ENCODE measurements at places on chromosomes 12 and 14.

GRCh38 chr12:96571101-96571862 lies 81.9 kb downstream of the CFAP54 start:
- DNase-seq, result no peak

DNA sequence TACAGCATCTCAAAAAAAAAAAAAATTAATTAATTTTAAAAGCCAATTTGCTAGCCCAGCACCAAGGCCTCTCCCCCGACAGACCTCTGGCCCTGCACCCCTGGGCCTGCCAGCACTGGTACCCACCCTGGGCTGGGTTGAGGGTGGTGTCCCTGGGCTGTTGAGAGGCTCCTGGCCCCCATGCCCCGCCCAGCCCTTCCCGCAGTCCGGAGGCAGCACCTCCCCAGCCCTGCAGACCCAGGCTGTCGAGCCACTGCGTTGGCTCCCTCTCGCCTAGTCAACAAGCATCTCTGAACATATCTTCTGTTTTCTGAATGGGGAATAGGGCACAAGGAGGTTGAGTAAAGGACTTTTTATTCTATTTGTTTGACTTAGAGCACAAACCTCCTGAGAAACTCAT lies 87.1 kb downstream of the FBXL14 start:
- DNase-seq, result no peak

- no peak for DNase-seq
These were observed 212.8 kb upstream of the CCDC196 start for GRCh38 chr14:66273261-66273832.

DNA sequence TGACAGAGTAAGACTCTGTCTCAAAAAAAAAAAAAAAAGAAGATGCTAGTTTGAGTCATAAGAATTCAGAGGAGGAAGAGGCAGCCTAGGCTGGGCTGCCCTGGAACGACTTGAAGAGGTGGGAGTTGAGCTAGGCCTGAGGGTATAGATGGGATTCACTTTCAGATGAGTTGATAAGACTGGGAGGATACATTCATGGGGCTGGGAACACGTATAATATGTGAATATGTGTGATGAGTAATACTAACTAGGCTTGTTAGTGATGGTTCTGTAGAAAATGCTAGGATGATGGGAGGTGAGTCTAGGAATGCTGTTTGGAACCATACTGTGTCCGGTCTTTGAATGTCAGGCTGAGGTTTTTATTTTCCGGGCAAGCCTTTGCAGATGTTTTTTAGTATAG lies 9.0 kb downstream of the PLEKHA5 start:
- no peak for DNase-seq

- no peak for DNase-seq
These were observed 345.9 kb downstream of the BCL11B start for GRCh38 chr14:98926146-98926545.

GRCh38 chr14:50829489-50830043 lies 1.4 kb downstream of the NIN start:
- DNase-seq, result no peak

GRCh38 chr12:105100207-105100985 lies 7.1 kb upstream of the WASHC4 start:
- no peak for DNase-seq

DNA sequence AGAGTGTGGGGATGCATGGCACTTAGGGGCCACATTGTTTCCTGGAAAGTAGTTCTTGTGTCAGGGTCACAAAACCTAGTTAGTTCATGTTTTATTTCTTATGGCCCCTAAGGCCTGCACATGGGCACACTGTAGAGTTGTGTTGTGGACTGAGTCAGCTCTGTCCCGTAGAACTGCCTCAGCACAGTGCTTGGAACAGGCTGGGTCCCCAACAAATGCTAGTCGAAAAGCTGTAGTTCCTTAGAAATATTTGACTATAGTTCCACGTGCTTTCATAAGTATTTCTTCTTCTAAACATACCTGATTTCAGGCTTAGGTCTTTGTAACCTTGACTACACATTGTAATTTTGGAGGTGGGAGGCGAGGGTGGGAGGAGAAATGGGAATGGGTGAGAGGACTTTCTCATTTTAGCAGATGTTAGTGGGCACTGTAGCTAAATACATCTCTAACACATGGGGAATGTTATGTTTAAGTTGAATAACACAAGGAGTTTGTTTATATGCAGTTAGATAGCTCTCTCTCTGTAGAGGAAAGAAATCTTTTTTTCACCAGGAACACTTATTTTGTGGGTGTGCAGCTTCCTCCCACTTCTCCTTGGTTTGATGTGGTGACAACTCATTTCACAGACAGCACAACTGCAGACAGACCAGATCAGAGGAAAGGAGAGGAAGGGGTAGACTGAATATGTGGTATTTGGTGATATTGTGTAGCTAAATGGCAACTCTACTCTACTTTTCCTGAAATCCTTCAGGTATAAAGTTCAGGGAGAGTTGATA lies 39.5 kb upstream of the DACT1 start:
- DNase-seq, result no peak

DNA sequence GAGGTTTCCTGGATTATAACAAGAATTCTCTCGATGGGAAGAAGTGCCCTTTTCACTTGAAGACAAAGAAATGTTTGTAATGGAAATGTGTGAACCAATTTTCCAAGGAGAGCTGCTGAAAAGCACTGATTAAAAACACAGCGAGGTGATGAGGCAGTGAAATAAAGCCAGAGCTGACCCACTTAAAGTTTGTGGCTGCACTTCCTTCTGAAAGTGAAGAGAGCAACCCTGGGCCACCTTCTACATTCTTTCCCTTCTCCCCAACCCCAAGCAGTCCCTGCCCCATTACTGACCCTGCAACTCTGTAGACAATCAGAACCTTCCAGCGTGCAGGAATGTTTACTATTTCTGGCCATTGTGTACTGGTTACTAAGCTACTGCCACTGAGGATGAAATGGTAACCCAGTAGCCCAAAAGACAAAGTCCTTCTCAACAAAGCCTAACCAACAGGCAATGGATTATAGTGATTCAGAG lies 173.9 kb downstream of the TTC7B start:
- DNase-seq, result no peak

DNA sequence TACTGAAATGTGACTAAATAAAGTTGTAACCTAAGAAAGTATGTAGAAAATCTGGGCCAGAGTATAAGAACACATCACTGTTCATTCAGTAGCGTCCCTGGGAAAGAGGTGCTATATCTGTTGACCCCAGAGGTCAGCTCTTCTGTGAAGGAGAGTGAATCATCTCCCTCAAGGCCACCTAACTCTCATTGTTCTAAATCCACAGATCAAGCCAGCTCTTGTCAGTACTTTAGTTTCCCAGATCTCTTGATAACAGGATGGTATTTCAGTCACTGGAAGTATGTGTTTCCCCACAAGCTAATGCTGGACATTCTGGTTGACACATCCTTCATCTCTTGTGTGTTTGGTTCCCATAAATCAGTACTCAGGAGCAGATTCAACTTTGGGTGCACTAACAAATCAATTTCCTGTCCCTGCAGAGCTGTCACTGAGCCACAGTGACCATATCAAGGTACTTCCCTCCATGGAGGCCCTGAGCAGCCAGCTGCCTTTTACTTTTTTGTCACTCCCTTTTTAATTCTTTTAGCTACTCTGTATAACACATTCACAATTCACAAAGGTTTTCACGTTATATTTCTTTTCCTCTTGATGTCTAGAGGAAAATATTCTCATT lies 7.8 kb downstream of the KRT1 start:
- DNase-seq, result no peak

DNA sequence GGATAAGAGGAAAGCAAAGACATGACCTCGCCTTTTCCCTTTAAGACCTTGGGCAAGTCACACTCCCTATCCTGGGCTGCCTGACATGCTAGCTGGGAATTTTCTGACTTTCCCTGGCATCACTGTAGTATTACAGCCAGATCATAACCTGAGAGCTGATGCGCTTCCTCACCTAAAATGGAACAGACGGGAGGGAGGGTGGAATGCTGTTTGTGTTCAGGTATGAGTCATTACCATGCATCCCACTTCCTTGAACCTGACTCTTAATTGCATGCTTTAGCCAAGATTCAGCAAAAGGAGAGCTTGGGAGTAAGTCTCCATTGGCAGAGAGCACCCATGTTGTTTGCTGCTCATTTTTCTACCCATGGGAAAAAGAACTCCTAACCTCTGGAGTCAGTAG lies 156.5 kb downstream of the KCNK10 start:
- no peak for DNase-seq

DNA sequence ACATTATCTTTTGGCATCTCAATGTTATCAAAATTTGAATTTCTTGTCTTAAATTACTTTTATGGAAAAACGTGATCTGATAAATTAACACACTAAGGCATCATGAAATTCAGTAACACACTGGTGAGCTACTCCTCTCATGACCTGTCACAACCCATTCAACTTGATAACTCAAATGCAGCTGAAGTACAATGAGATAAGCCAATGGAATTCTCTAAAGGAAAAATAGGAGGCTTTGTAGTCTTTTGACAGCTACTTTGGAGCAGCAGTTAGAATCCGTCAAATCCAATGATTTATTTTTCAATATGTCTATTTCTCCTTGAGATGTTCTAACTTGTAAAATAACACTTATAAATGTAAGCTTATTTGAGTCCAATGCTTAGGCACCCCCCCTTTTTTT lies 1029.4 kb downstream of the TRHDE start:
- DNase-seq, result no peak

DNA sequence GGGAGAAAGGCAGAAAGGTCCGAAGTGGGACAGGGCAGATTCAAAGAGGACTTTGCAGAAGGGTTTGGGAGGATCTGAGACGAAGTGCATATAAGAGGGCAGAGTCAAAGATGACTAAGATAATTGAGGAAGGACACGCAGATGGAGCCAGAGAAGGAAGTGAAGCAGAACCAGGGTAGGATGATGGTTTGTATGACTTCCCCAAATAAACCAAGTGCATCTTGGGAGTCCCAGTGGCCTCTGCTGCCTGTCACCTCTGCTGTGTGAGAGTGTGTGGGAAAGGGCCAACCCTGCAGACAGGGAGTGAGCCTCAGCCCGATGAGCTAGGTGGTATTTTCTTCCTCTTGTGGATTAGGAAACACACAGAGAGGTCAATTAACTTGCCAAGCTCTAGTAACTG lies 36.8 kb downstream of the FLVCR2 start:
- DNase-seq, result no peak

DNA sequence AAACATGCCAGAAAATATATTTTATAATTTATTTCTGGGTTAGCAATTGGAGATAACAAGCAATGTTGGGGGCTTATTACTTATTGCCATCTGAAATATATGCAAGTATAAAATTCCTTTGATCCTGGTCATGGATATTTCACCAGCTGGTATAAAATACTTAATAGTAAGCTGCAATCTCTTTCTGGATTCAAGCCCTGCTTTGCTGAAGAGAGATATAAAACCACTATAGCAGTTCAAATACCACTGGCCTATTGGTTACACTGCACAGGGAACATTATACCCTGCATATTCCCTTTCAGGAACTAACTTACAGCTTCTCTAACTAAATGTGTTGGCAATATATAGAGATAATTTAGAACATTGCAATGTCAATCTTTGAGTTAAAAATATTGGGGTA lies 546.2 kb upstream of the ATP2B1 start:
- DNase-seq, result no peak

DNA sequence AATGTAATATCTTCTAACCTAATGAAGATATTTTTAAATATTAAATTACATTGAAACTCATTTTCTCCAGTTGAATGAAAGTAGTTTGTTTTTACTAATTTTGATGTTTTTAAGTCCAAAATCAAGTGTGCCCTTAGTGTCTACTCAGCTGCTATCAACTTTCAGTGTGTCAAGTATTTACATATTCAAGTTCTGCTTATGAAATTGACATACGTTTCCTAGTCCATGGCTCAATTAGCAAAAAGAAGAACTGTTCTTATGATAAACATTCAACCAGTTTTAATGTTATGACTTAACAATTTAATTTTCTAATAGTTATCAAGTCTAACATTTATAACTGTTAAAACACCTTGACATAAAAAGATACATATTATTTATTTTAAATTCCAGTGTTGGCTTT lies 137.1 kb downstream of the DUSP6 start:
- DNase-seq, result no peak

GRCh38 chr12:122811777-122812176 lies 23.5 kb upstream of the HIP1R start:
- no peak for DNase-seq

- DNase-seq, result no peak
These were observed 8.9 kb upstream of the MORN3 start for GRCh38 chr12:121678305-121678704.

DNA sequence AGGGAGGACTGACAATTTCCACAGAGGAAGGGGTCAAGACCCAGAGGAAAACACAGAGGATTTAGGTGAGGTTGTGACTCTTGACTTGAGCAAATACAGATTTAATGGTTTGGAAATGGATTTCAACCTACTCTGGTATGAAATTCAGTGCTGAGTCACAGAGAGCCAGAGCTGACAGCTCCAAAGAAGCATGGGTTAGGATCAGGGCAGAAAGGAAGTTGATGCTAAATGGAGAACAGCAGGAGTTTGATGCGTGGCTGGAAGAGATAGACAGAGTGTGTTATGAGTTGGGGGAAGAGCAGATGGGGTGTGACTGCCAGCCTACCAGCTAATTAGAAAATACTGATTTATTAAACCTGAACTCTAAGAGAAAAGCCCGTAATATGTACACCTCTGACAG lies 272.6 kb downstream of the FOXG1 start:
- DNase-seq, result no peak

GRCh38 chr12:102496591-102496990 lies 16.2 kb upstream of the IGF1 start:
- no peak for DNase-seq

DNA sequence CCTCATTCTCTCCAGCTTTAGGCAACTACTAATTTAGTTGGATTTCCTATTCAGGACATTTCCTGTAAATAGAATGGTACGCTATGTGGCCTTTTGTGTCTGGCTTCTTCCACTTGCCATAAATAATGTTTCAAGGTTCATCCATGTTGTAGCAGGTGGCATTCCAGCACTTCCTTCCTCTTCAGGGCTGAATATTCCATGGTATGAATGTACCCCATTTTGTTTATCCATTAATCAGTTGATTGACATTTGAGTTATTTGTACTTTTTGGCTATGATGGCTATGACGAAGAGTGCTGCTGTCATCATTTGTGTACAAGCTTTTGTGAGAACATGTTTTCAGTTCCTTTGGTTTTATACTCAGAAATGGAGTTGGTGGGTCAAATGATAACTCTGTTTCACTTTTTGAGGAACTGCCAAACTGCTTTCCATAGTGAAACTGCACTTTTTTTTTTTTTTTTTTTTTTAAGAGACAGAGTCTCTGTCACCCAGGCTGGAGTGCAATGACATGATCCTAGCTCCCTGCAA lies 6.5 kb upstream of the CDK2AP1 start:
- no peak for DNase-seq

DNA sequence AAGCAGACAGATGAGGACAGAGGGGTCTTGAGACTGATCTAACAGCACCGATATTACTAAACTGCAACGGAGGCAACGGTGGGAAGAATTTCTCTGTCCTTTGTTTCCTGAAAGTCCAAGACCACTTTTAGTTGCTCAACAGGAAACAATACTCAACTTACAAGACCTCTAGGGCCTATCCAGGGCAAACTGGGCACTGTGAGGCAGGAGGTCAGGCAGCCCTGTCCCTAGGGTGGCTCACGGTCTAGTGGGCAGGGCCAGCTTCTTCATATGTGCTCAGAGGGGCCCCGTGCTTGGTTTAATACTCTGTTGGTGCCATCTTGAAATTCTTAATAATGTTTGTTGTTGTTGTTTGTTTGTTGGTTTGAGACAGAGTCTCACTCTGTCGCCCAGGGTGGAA lies 14.2 kb downstream of the SSH1 start:
- no peak for DNase-seq

GRCh38 chr12:113786107-113786506 lies 180.0 kb downstream of the RBM19 start:
- DNase-seq, result no peak

- no peak for DNase-seq
These were observed 150.7 kb downstream of the KTN1 start for GRCh38 chr14:55730592-55731310.

- no peak for DNase-seq
These were observed 54.0 kb downstream of the NCOR2 start for GRCh38 chr12:124513297-124513867.
